ENCODE measurements at places on chromosomes 7 and 10.
A peak's percentile ranks its signal among the peaks of the same experiment; 100 is the strongest.

GRCh38 chr7:27123477-27124053 is 7.0 kb downstream of the HOXA4 start:
- peak overlapping the region; percentile 41 for H3K4me3 ChIP-seq
- no peaks in the 10 kb centered on the region for H3K27me3 ChIP-seq
- no peaks in the 10 kb centered on the region for H3K36me3 ChIP-seq
- DNase-seq, result no peak
- peak overlapping the region; percentile 84 for H3K27ac ChIP-seq
- peaks cover 42% of the 10 kb centered on the region for H3K4me1 ChIP-seq

DNA sequence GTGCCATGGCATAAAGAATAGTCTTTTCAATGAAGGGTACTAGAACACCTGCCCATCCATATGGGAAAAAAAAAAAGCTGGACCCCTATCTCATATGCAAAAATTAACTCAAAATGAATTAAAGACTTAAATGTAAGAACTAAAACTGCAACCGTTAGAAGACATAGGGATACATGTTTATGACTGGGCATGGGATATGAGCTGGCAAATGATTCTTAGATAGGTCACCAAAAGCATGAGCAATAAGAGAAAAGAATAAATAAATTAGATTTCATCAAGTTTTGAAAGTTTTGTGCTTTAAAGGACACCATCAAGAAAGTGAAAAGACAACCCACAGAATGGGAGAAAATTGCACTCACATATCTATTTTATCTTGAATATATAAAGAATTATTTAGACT is 222.0 kb downstream of the ADK start:
- no peak for DNase-seq
- H3K27ac ChIP-seq, result no peak overlapping the region
- H3K4me1 ChIP-seq, result no peaks in the 10 kb centered on the region
- H3K27me3 ChIP-seq, result no peaks in the 10 kb centered on the region
- H3K4me3 ChIP-seq, result no peak overlapping the region

DNA sequence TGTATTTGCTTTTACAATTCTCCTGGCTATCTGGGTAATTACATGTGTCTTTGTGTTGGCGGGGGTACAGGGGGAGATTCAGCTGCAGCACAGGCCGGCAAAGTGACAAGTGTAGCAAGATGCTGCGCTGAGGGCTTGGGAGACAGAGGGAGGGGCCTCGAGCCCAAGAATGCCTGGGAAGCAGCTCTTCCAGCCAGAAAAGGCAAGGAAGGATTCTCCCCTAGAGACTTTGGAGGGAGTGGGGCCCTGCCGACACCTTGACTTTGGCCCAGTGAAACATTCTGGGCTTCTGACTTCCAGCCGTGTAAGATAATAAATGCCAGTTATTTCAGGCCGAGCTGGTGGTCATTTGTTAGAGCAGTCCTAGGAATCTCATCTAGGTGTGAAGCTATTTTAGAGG is 7.2 kb upstream of the REPIN1 start:
- no peaks in the 10 kb centered on the region for H3K27me3 ChIP-seq
- no peak for DNase-seq
- no peak overlapping the region for H3K4me3 ChIP-seq

DNA sequence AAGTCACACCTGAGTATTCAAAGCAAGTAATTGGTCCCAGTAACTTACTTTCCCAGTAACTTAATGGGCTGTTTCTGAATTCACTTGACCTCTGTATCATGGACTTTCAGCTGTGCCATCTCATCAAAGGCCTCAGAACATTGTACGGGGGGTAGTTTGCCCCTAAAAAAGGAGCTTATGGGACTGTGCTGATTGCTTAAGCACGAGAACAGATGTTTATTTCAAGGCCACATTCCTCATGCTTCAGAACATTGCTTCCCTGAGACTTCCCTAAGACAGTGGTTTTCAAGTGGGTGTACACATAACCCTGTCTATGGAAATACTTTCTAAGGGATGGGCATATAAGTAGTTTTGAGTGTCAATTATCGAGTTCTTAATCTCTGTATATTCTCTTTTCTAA is 26.8 kb downstream of the CALCR start:
- no peaks in the 10 kb centered on the region for H3K4me1 ChIP-seq
- H3K27me3 ChIP-seq, result no peaks in the 10 kb centered on the region
- no peak overlapping the region for H3K27ac ChIP-seq
- DNase-seq, result no peak
- no peaks in the 10 kb centered on the region for H3K36me3 ChIP-seq

GRCh38 chr10:103147645-103148044 is 45.4 kb downstream of the NT5C2 start:
- H3K36me3 ChIP-seq, result no peaks in the 10 kb centered on the region
- H3K4me1 ChIP-seq, result peaks cover 22% of the 10 kb centered on the region
- no peaks in the 10 kb centered on the region for H3K27me3 ChIP-seq
- no peak overlapping the region for H3K27ac ChIP-seq

DNA sequence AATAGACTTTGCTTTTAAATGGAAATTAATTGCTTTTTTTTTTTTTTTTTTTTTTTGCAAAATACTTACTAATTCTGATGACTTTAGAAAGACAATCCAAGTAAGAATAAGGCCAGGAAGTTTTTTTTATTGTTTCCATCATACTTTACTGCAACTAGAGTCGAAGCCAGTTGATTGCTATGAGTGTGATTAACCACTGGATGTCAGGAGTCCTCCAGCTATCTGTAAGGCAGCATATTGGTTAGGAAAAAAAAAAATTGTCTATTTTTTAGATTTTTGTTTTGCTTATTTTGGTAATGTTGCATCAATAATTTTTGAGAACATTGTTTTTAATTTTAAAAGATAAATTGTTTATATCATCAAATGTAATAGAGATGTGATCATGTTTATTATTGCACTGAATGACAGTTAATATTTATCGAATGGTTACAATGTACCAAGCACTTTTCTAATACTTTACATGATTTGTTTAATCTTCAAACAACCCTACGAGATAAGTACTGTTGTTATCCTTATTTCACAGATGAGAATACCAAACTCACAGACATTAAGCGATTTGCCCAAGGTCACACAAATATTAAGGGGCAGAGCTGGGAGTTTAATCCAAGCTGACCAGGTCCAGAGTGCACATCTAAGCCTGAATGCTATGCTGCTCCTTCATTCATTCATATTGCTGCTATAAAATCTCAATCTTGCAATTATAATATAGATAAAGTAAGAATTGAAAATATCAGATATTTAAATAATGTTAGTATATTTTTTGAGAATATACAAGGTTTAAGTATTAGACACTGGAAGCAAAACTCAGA is 19.9 kb upstream of the LMOD2 start:
- H3K36me3 ChIP-seq, result no peaks in the 10 kb centered on the region
- no peaks in the 10 kb centered on the region for H3K27me3 ChIP-seq
- no peaks in the 10 kb centered on the region for H3K4me1 ChIP-seq
- no peak overlapping the region for H3K4me3 ChIP-seq

GRCh38 chr10:28382525-28383269 is 79.8 kb upstream of the MPP7 start:
- DNase-seq, result no peak
- H3K4me1 ChIP-seq, result peaks cover 14% of the 10 kb centered on the region
- H3K36me3 ChIP-seq, result no peaks in the 10 kb centered on the region
- no peak overlapping the region for H3K4me3 ChIP-seq

DNA sequence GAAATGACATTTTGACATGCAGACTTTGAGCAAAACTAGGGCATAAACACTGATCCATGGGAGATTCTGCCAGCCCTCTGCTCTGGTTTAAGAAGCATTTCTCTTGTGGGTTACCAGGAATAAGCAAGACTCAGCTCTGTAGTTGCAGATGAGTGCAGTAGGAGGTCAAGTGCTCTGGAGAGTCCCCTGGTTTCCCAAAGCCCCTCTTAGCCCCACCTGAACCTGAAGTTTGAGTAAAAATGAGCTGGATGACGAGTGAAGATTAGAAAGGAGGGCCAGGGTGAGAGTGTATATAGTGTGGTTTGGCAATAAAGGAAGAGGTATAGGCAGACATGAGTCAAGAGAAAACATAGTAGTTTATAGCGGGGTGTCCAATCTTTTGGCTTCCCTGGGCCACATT is 220.3 kb downstream of the ARL4A start:
- no peaks in the 10 kb centered on the region for H3K4me1 ChIP-seq
- no peak overlapping the region for H3K27ac ChIP-seq
- H3K36me3 ChIP-seq, result no peaks in the 10 kb centered on the region

GRCh38 chr7:88109612-88110011 is 110.2 kb downstream of the SRI start:
- no peaks in the 10 kb centered on the region for H3K36me3 ChIP-seq
- no peak for DNase-seq
- no peaks in the 10 kb centered on the region for H3K27me3 ChIP-seq
- H3K27ac ChIP-seq, result no peak overlapping the region
- H3K4me1 ChIP-seq, result no peaks in the 10 kb centered on the region

- no peak overlapping the region for H3K27ac ChIP-seq
- H3K4me1 ChIP-seq, result no peaks in the 10 kb centered on the region
- H3K27me3 ChIP-seq, result no peaks in the 10 kb centered on the region
- H3K36me3 ChIP-seq, result no peaks in the 10 kb centered on the region
Observed at GRCh38 chr10:72509941-72510340, 115.9 kb downstream of the MICU1 start.

DNA sequence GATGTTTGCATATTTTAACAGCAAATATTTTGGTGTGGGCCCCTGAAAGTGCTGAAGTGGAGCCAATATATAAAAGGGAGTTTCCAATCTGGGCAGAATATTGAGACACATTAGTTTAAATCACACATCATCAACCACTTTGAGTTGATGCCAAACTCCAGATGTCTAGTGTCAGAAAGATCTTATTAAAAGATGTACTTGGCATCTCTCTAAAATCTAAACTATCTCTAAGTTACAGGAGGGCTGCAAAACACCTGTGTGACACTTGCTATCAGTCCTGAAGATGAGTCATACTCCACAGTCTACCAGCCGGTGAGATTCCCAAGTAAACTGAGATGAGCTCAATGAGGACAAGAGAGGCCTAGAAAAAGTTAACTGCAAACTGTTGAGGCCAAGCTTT is 11.4 kb downstream of the JAZF1 start:
- no peaks in the 10 kb centered on the region for H3K4me1 ChIP-seq
- H3K4me3 ChIP-seq, result no peak overlapping the region
- H3K27ac ChIP-seq, result no peak overlapping the region

GRCh38 chr10:62587011-62587410 is 212.8 kb downstream of the ZNF365 start:
- no peak overlapping the region for H3K27ac ChIP-seq
- H3K4me1 ChIP-seq, result peaks cover 13% of the 10 kb centered on the region

DNA sequence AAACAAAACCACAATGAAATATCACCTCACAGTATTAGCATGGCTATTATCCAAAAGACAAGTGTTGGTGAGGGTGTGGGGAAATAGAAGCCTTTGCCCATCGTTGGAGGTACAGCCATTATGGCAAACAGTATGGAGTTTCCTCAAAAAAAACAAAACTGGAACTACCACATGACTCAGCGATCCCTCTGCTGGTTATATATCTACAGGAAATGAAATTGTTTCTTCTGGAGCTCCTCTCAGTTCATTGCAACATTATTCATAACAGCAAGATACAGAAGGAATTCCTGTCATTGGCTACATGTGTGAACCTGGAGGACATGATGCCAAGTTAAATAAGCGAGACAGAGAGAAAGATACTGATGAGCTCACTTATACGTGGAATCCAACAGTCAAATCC is 2.4 kb upstream of the UBE3C start:
- H3K27me3 ChIP-seq, result no peaks in the 10 kb centered on the region
- no peak overlapping the region for H3K4me3 ChIP-seq
- no peak overlapping the region for H3K27ac ChIP-seq
- no peak for DNase-seq
- H3K4me1 ChIP-seq, result peaks cover 23% of the 10 kb centered on the region

DNA sequence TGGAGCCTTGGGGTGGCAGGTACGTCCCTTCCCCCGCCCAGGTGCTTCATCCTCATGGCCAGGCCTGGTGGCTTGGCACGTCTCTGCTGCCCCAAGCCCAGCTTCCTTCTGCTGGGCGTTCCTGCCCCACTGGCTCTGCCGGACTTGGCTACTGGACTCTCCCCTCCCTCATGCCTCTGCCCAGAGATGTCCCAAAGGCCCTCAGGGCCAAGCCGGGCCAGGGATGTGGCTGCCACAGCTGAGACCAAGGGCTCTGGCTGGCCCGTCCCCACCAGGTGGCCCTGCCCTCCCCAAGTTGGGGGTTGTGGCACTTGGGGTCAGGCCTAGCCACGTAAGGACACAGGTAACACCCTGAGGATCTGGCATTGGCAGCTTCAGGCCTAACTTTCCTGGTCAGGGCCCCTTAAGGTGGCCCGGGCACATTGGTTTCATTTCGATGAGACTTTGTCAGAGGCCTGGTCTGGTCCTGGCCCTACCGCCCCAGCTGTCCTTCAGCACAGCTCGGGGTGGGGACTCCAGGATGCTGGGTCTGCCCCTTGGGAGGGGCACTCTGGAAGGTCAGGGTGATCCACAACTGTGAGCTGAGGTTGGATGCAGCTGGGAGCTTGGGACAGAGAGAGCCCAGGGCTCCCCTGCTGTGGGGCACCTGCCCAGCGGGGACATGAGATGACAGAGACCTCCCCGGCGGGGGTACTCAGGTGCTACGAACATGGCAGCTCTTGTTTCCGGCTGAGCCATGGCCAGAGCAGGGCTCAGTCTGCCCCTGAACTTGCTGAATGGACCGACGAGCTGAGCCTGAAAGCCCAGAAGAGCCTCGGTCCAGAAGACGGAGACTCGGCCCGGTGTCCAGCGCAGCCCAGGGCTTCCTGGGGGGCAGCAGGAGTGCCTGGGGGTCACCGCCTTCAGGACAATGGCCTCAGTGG is 2.9 kb downstream of the BHLHA15 start:
- DNase-seq, result peak; percentile 72
- H3K4me3 ChIP-seq, result no peak overlapping the region
- H3K36me3 ChIP-seq, result peaks cover 26% of the 10 kb centered on the region

DNA sequence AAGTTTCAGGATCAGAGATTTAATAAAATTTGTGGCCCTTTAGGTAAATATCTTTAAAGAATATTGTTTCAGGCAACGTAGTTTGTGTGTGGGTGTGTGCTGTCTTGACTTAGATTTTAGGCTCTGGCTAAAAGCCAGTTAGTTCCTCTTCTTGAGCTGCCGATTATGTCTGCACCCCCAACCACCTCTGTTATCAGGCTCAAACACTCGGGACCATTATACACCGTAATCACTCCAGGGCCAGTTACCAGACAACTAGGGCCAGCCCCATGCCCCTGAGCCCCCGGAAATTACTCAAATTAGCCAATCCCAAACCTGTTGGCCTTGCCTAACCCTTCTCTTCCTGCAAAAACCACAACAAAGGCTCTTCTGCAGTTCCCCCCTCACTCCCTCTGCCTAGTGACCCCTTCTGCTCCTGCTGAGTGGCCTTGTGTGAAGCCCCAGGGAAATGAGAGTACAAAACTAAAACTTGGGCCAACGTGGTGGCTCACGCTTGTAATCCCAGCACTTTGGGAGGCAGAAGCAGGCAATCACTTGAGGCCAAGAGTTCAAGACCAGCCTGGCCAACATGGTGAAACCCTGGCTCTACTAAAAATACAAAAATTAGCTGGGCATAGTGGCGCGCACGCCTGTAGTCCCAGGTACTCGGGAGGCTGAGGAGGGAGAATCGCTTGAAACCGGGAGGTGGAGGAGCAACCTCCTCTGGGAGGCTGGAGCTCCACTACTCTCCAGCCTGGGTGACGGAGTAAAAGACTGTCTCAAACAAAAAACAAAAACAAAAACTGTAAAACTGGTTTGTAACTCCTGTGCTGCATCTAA is 9.2 kb upstream of the HNRNPF start:
- DNase-seq, result peak; percentile 34
- H3K27ac ChIP-seq, result peak overlapping the region; percentile 38
- no peaks in the 10 kb centered on the region for H3K27me3 ChIP-seq

- H3K4me1 ChIP-seq, result no peaks in the 10 kb centered on the region
- no peaks in the 10 kb centered on the region for H3K36me3 ChIP-seq
- no peaks in the 10 kb centered on the region for H3K27me3 ChIP-seq
- no peak overlapping the region for H3K27ac ChIP-seq
- H3K4me3 ChIP-seq, result no peak overlapping the region
- DNase-seq, result no peak
Observed at GRCh38 chr7:33671531-33672262, 233.6 kb upstream of the BMPER start.
